Stimulated activated CD8-positive, alpha-beta memory T cell treated with anti-CD3 and anti-CD28 coated beads, Interleukin-15, amount 100 ng/mL, for 4 hours (primary cell): ENCODE measurements at places on chromosomes 1 and 21.
A peak's percentile ranks its signal among the peaks of the same experiment; 100 is the strongest.

DNA sequence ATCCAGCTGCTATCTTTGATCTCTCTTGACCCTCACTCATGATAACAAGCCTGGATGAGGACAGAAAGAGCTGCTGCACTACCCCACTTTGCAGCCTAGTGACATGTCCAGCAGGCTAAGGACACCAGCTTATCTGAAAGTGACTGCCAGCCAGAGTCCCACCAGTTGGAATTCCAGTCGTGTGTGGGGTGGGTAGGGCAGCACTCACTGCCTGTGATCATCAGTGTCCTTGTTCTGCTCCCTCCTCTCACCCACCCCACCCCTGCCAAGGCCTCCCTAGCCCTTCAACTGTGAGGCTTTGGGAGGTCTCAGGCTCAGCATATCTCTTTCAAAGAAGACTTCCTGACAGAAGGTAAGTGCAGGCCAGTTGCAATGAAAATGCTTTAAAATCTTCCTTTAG, 15.5 kb upstream of the NMNAT2 start:
- no peak for DNase-seq

- no peak for DNase-seq
Observed at GRCh38 chr21:26972192-26972591, 5.3 kb upstream of the ADAMTS5 start.

DNA sequence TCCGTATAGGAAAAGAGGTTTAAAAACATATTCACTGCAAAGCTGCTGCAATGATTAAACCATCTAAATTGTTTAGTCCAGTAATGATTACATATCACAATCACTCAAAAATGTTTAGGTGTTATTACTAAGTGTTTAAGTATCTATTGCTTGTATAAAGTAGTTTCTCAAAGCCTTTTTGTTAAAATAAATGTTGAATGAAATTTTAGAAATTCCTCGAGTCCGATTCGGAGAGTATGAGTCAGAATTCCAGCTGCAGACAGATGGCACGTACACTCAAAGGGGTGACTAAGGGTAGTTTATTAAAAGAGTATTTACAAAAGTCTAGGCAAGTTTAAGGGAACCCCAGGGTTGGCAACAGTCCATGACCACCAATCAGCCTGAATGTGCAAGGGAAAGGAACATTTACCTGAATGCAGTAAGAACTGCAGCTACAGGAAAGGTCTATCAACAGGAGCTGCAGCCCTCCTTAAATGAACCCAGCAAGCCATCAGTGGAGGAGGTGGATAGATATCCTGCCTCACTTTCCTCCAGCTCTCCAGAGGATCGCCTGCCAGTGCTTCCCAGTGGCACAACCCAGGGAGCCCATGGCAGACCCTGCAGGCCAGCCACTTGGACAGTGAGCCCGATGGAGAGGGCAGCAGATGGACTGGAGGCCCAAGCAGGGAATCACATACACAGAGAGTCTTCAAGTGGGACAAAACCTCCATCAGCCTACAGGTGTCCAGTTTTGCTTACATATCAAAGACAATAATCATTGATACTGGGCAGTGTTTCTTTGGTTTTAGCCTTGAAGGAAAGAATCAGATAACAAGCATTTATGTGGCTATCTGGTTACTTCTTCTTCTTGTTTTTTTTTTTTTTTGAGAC, 92.1 kb upstream of the SLC44A3 start:
- no peak for DNase-seq

DNA sequence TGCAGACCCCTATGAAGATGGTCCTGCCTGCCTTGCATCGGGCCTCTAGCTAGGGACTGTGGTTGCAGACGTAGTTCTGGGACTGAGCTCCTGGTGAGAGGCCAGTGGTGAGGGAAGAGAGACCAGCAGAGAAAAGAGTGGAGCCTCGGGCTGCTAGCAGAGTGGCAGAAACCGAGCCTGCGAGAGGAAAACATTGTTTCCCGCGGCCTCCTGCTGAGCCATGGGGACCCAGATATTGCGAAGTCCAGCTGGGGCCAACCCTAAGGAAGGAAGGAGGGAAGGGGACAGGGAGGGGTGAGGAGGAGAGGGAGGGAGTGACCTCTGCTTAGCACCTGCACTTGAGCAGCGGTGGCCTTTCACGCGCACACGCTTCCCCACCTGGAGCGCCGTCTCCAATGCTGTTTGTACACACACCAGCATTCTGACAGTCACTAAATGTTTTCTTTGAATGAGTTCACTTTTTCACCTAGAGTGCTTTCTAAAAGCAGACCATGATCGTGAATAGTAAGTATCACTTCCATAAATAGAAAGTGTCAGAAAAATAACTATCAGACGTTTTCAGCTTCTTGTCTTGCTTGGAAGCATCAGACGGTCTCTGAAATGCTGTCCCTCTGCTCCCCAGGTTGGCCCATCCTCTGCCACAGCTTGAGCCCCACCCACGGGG, 2.5 kb upstream of the FNDC10 start:
- DNase-seq, result no peak

- no peak for DNase-seq
Observed at GRCh38 chr1:60431593-60431992, 358.0 kb upstream of the C1orf87 start.

DNA sequence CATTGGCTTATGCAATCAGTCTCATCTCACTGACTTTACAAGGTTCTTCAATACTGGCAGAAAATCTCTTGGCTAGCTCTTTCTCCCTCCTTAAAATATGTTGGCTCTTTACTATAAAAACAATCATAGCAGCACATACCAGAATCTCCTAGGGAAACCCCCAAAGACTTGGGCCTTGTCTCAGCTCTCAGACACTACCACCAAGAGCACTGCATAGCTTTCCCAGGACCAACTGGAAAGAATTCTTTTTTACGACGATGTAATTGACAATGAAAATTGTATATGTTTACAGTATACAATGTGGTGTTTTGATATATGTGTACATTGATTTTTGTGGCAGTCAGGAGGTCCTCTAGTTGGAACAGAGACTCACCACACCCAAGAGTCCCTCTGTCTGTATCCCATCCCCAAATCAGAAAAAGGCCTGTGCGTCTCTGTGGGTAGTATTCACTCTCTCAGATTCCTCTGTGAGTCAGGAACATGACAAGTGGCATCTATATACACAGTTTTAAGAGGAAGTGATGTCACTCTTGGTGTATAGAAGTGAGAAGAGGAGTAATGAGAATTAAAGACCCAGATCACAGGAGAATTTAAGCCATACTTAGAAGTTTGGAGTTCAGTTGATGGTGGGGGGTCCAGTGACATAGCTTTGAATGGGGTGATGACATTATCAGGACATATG, 21.1 kb downstream of the SMAP2 start:
- DNase-seq, result no peak

DNA sequence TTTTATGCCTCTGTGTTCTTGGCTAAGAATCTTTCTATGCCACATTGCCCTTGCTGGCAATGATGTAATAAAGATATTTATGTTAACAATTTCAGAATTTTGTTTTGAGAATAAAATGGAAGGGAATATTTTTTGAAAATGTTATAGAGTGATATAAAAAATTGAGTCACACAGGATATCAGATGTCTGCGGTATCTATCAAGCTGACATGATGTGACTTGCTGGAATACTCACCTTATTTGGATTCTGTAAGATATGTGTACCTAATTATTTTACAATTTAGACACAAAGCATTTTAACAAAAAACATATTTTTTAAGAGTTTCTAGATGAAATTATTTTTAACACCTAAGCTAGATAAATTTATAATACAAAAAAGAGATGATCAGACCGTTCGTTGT, 660.0 kb upstream of the B3GALT2 start:
- DNase-seq, result no peak

DNA sequence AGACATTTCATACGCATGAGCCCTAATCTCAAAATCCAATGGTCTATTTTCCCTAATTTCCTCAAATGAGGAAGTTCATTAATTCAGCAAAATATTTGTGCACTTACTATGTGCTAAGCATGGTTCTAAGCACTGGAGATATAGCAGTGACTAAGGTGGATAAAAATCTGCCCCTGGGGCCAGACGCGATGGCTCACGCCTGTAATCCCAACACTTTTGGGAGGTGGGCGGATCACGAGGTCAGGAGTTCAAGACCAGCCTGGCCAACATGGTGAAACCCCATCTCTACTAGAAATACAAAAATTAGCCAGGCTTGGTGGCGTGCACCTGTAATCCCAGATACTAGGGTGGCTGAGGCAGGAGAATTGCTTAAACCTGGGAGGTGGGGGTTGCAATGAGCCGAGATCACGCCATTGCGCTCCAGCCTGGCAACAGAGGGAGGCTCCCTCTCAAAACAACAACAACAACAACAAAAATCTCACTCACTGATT, 4.3 kb upstream of the MIIP start:
- DNase-seq, result no peak

DNA sequence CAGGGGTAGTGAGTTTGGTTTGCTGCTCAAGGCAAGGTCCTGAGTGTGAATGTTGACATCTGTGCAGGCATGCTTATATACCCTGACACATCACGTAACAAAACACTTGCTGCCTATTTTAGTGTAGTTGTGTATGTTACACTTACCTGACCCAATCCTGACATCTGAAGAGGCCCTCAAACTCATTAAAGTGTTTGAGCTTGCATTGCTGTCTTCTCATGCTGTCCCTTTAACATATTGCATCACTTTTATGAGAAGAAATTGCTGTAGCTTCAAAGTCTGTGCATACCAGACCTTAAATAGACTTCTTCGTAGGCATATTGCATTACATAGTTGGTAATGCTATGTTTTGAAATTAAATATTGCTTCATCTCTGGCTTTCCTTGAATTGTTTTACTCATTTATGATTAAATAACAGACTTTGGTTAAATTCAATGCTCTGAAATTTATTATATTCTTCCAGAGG, at the start of gene KRTAP19-3:
TSS of gene KRTAP19-3 (minus strand) at position 51 of the 466 bp plus-strand sequence. CDS start 56 bp downstream, outside the sequence.
- DNase-seq, result no peak

DNA sequence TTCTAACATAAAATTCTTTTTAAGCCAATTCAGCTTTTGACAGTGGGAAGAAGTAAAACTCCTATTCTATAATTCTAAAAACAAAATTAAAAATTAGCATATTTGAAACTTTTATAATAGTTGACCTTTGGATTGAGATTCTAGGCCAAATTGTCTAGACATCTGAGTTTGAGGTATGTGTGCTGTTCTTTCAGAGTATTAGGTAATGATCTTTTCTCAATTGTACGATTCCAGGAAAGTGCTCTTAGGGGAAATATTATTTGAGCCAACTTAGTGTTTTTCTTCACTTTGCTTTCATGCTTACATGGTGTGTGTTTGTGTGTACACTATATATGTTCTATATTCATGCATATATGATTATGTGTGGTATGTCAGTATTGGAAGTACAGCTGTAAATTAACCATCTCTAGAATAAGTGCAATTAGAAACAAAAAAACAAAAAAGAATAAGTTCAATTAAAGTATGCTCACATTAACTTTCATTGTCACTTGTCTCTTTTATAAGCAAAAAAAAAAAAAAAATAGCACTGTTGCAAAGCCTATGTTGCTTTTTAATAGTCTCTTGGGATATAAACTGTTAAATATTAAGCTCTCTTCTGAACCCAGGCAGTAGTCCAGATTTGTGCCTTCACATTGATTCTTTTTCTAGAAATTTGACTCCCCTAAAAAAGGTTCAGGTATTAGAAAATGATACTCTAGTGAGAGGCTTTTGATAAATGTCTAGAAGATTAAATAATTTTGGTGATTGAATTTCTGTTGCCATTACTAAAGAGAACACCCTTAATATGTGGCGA, 132.2 kb downstream of the ATP5PO start:
- no peak for DNase-seq

DNA sequence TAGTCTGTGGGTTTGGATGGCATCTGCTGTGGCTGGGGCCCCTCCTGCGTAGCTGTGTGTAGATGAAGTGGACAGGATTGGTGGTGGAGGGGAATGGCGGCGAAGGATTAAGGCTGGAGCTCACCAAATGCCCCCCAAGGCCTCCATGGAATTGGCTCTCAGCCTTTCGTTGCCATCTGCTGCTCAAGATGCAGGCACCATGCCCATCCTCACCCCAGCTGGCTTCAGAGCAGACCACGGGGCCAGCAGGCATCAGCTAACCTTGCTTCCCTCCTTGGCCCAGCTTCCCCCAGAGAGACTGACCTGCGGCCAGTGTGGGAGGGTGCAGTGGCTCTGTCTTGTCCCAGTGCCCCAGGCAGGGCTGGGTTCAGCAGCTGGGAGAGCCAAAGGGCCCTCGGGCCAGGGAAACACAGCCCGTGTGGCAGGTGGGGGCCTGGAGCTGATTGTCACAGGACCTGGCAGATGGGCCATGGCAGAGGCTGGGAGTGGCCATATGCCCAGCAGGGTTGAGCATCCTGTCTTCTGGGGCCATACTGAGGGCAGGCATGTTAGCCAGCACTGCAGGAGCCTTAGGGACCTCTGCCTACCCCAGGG, 66.8 kb upstream of the ACTL8 start:
- DNase-seq, result no peak

- no peak for DNase-seq
Observed at GRCh38 chr21:43815107-43815613, 25.8 kb downstream of the RRP1 start.

- DNase-seq, result no peak
Observed at GRCh38 chr1:43722810-43723209, 15.5 kb downstream of the ST3GAL3 start.

- no peak for DNase-seq
Observed at GRCh38 chr1:63920154-63921117, 146.6 kb downstream of the ROR1 start.

DNA sequence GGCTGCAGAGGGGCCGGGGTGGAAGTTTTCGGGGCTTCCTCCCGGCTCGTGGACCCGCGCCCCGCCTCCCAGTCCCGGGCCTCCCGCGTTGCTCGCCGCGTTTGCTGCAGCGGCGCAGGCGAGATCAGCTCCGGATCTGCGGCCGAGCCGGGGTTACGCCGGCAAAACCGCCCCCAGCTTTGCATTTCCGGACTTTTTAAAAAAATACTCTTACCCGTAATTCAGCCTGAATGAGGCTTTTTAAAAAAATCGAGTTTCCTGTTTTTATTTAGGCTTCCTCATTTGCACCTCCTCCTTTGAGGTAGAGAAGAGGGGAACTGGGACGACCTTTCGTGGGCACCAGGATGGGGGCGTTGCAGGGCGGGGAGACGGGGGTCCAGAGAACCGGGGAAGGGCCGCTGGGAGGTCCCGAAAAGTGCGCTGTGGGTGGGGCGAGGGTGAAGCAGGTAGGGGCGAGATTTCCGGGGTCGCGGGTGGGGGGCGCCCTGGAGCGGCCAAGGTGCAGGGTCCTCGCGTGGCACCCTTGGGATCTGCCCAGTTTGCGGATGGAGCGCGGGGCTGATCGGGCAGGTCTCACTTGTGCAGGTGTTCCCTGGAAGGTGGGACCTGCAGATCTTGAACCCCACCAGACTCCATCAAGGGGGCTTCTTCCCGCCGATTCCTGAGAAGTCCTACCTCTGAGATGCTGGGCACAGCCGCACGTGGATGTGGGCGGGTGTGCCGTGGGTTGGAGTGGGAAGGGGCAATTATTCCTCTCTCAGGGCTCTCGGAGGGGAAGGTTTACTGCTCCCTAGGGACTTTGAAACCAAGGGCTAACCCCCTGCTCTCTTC, 1.1 kb downstream of the PIK3CD start:
- DNase-seq, result peak; percentile 50

- DNase-seq, result no peak
Observed at GRCh38 chr1:198318085-198318484, 161.3 kb downstream of the NEK7 start.

GRCh38 chr21:27704567-27705166, 737.8 kb upstream of the ADAMTS5 start:
- no peak for DNase-seq
